ENCODE measurements at places on chromosomes 11 and 22.

DNA sequence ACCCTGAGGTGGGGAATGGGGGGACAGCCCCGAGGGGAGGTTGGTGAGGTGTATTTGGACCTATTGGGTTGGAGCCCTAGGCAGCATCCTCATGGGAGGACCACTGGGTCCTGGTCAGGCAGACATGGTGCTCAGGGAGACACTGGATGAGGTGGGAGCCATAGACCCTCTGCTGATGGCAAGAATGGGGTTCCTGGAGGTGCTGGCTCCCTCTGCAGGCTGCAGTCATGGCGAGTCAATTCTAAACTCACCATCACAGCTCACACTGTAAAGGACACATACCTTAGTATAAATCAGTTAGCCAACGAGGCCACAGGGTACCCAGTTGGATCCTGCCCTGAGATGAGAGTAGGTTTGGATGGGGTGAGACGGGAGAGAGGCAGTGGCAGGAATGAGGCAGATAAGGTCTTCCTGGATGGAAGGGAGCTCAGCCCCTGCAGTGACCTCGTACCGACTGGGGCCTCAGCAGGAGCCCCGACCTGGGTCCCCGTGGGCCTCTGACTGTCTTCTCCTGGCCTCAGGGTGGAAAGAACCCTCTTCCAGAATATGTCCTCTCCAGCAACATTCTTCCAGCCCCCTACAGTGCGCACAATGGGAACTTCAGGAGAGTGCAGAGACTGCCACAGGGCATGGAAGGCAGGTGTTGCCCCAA lies 1.7 kb upstream of the GAB4 start:
- no peak for DNase-seq

DNA sequence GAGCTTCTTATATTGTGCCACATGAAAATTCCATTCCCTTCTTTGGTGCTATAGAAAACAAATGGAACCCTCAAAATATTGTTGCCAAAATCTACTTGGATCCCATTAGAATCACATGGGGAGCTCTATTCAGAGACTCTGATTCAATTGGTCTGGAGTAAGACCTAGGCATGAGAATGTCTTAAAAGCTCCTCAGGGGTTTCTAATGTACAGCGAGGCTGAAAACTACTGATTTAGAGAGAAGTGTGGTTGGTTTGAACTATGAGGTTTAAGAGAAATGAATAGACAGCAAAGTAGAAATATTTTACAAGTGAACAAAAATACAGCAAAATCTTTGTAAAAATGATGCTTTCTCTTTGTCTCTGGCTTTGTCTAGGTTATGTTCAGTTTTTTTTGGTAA lies 514.7 kb downstream of the CNTN5 start:
- no peak for DNase-seq

DNA sequence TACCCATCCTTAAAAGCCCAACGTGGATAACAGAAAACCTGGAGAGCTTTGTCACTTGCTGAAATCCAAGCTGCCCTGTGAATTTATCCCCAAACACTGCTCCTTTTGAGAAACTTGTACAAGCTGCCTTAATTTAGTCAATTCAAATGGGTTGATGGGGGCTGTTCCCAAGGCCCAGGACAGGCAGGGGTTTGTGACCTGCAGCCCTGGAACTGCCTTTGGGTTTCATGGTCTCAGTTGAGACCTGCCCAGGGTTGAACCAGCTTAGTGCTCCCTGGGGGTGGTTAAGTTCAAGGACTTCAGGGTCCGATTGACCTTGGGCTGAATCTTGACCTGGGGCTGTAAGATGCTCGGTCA lies 112.1 kb upstream of the OR4B1 start:
- DNase-seq, result no peak

- DNase-seq, result no peak
Measured at GRCh38 chr11:85750646-85751045, 60.3 kb downstream of the SYTL2 start.

DNA sequence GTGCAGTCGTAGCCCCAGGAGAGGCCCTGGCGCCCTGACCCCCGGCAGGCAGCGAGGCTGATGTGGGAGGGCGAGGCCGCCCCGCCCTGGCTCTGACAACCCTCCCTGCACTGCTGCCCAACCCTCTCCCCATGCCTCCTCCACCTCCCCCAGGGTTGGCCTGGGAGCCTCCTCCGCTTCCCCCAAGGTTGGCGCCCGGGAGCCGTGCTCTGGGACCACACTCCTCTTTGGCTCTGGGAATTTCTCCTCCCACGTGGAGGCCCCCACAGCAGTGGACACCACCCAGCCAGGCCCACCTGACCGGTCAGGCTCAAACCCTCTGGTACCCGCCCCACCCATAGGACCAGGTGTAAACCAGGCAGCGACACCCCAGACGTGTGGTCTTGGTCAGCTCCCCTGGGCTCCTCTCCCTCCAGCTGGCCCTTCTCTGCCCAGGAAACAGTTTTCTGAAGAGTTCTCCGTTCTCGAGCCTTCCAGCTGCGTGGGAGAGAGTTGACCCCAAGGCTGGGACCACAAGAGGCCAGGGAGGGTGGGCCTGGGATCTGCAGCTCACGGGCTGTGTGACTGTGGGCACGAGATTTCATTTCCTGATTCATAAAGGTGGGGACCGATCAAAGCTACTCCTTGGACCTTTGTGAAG lies 39.5 kb upstream of the BRSK2 start:
- DNase-seq, result no peak

GRCh38 chr11:65918211-65919140 lies at the start of gene C11orf68:
C11orf68 (minus strand) TSS chr11:65919062; CDS start chr11:65919031, 31 bp downstream.
- no peak for DNase-seq

DNA sequence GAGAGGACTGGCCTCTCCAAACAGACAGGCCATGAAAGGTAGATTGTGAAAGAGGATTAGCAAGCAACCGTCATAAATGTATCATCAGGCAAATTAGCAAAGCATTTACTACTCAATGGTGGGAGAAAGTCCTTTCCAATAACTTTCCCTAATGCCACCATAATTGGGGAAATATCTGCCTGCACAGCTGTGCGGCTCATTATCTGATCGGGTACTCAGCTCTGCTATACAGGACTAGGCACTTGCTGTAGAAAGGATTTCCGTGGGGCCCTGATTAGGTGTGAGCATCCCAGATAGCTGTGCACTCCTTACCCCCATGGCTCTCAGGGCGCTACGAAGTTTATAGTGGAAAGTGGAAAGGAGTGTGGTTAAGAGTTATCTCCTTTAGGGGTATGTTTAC lies 309.7 kb upstream of the PLET1 start:
- no peak for DNase-seq

DNA sequence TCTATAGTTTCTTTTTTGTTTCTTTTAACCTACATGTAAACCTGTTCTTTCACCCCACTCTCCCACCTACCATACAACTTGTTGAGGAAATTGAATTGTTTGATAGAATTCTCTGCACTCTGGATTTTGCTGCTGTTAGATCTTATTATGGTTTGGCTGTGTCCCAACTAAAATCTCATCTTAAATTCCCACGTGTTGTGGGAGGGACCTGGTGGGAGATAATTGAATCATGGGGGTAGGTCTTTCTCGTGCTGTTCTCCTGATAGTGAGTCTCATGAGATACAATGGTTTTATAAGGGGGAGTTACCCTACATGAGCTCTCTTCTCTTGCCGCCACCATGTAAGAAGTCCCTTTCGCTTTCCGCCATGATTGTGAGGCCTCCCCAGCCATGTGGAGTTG lies 15.0 kb upstream of the PITPNB start:
- DNase-seq, result no peak

- DNase-seq, result no peak
Measured at GRCh38 chr11:113331441-113331840, 17.1 kb downstream of the TTC12 start.

GRCh38 chr11:67105964-67106363 lies 13.1 kb upstream of the KDM2A start:
- no peak for DNase-seq

DNA sequence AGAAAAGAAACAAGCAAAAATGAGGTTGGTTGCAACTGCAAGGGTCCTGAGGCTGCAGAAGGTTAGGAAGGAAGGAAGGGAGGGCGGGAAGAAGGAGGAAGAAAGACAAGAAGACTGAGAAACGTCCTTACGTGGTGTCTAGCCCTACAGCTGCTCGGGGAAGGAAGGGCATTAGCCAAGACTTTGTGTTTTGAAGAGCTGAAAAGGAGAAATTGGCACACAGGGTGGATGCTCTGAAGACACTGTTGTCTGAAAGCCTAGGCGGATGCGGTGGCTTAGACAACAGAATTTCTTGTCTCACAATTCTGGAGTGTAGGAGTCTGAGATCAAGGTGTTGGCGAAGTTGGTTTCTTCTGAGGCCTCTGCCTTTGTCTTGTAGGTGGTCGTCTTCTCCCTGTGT lies 60.7 kb downstream of the MCM5 start:
- no peak for DNase-seq

Data from NCI-H1694 treated with DMSO at 0.1 percent for 48 hours (cell line).